ENCODE measurements at places on chromosomes 1 and 21.

DNA sequence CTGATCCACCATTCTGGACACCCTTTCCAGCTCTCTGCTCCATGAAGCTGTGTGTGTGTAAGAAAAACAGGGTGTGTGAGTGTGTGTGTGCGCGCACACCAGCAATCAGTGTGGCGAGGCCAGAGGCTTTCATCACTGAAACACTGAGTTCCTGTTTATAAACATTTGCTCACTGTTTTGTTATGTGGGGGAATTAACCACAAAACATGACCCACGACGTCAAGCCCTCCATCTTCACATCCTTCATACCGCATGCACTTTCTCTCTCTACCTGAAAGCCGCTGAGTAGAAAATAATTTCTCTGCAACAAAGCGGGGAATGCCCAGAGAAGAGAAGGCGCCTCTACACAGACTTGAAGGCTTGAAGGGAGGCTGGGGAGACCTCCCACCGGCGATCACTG is 148.9 kb upstream of the IRF2BP2 start:
- no peak for DNase-seq

GRCh38 chr1:48665708-48666407 is 110.8 kb downstream of the BEND5 start:
- DNase-seq, result no peak

- DNase-seq, result no peak
Observed at GRCh38 chr1:92797961-92798360, 13.1 kb upstream of the EVI5 start.

DNA sequence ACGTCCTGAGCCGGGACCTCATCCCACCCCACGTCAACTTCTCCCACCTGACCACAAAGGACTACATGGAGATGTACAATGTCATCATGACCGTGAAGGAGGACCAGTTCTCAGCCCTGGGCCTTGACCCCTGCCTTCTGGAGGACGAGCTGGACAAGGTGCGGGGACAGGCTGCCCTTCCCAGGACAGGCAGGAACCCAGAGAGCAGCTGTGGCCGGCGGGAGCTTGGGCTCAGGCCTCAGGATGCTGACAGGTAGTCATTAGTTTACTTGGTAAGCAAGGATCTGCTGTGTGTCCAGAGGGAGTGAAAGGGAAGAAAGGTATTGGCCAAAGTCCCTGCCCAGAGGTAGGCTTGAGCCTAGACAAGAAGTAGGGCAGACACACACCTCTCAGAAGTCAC is 17.6 kb upstream of the KCNC4 start:
- DNase-seq, result no peak

GRCh38 chr1:121516234-121516967 is 331.6 kb downstream of the SRGAP2C start:
- DNase-seq, result no peak

- DNase-seq, result no peak
Observed at GRCh38 chr21:28126521-28127174, 866.0 kb downstream of the LTN1 start.

- no peak for DNase-seq
Observed at GRCh38 chr1:39412892-39413291, 78.5 kb upstream of the BMP8A start.
